Hypothalamus (tissue), 51 donors: ENCODE measurements at places on chromosomes 3 and 15.

GRCh38 chr3:65497236-65497635, 541.5 kb downstream of the MAGI1 start:
- DNase-seq: no peak

GRCh38 chr3:98893740-98894139, 7.8 kb downstream of the DCBLD2 start:
- no peak for DNase-seq

DNA sequence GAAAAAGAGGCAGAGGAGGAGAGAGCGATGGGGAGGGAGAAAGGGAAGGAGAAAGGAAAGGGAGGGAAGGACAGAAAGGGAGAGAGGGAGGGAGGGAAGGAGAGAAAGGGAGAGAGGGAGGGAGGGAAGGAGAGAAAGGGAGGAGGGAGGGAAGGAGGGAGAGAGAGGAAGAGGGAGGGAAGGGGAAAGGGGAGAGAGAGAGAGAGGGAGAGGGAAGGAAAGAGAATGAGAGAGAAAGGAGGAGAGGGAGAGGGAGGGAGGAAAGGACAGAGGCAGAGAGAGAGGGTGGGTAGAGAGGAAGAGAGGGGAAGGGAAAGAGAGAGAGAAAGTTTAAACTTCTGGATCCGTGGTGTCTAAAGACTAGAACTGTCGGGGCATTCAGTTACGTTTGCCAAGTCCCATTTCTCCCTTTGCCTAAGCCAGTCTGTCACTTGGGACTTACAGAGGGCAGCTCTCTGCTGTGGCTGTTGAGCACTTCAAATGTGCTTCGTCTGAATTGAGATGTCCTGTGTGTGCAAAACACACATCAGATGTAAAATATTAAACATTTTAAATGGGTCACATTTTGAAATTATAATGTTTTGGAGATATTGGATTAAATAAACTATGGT, 62.6 kb downstream of the PLXNA1 start:
- no peak for DNase-seq

GRCh38 chr3:155302481-155302880, 9.0 kb upstream of the STRIT1 start:
- no peak for DNase-seq

DNA sequence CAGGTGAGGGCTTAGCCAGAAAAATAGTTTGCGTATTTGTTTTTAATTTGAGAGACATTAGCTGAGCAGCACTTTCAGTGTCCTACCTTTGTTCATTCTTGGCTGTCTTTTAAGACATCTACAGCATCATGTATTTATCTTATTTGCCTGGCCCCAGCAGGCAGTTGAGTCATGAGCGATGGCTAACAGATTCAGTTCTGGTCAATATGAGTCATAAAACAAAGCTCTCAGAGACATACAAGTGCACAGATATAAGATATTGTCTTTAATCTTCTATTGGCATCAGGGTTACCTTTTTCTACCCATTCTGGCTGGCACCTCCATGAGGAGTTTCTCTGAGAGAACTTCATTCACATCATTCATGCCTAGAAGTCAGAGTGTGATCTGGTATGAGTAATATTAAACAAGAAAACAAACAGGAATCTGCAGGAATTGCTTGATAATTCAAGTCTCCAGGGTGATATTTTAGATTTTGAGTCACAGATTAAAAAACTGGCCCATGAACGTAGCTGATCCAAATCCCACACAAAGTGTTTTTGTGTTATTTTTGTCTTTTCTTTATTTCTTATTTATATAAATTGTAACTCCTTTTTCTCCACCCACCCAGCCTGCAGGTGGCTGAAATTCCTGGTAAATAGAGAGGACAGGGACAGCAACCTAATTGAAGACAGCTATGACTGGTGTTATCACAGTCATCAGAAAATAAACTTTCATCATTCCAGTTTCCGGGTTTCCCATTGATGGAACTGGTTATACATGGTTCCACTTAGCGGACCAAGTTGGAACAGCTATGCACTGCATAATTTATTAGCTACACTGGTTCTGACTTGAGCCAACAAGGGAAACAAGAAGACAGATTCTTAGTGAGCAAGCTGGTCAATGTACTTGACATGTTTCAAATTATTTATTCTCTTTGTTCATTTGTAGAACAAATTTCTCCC, 47.3 kb downstream of the PLSCR2 start:
- DNase-seq: no peak

DNA sequence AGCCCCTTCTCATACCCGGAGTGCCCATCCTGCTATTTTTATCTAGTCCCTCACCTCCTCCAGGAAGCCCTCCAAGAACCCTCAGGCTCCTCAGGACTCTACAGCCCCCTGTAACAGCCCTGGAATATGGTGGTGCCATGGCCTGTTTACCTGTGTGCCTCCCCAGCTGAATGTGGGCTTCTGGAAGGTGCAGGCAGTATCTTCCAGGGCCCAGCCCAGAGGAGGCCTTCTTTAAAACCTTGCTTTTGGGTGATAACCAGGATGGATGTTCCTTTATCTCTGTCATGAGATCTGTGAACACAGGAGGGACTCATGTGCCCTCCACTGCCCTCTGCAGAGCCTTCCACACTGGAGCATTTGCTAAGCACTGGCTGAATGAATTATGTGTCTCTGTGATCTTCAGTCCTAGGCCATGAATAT, 36.7 kb upstream of the MRPS22 start:
- DNase-seq: no peak

- DNase-seq: no peak
These were observed 38.2 kb downstream of the RASA2 start for GRCh38 chr3:141524988-141525387.

GRCh38 chr3:173395073-173395411, 2.5 kb upstream of the NLGN1 start:
- no peak for DNase-seq

DNA sequence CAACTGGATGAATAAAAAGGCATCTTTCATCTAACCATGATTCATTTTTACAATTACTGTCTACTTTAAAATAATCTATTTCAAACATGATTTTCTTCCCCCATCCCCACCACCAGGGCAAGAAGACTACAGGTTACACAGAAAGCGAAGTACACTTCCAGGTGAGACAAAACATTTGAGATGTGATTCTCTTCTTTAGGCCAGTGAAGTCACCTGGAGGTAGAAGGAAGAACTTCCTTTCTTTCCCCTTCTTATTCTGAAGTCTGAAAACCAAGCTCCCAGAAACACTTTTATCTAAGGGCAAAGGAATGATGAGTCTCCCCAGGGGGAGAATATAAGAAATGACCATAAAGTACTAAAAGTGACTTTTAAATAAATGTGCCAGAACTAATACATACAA, 36.7 kb downstream of the SHQ1 start:
- no peak for DNase-seq

DNA sequence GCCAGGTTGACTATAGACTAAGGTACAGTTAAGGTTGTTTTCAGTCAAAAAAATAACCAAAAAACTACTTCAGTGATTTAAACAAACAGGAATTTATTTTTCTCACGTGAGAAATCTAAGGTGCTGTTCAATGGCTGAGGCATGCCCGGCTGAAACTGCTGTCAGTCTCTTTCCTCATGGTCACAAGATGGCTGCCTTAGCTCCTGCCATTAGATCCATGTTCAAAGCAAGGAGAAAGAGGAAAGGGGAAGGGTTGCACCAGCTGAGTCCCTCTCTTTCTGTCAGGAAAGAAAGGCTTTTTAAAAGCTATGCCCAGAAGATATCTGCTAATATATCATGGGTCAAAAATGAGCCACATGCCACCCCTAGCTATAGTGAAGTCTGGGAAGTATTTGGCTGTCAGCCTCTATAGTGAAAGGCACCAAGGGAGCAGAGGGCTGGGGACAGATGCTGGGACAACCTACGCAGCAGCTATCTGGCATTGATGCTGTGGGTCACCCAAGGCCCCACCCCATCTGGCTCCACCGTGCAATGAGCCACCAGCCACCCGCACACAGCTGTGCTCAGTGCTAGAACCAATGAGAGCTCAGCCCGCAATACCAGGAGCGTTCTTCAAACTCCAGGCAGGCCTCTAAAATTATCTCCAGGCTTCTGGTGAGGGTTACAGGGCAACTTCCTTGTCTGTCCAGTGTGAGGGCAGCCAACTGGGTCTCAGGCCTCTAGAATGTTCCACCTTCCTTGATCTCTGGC, 64.7 kb upstream of the GATA2 start:
- no peak for DNase-seq

DNA sequence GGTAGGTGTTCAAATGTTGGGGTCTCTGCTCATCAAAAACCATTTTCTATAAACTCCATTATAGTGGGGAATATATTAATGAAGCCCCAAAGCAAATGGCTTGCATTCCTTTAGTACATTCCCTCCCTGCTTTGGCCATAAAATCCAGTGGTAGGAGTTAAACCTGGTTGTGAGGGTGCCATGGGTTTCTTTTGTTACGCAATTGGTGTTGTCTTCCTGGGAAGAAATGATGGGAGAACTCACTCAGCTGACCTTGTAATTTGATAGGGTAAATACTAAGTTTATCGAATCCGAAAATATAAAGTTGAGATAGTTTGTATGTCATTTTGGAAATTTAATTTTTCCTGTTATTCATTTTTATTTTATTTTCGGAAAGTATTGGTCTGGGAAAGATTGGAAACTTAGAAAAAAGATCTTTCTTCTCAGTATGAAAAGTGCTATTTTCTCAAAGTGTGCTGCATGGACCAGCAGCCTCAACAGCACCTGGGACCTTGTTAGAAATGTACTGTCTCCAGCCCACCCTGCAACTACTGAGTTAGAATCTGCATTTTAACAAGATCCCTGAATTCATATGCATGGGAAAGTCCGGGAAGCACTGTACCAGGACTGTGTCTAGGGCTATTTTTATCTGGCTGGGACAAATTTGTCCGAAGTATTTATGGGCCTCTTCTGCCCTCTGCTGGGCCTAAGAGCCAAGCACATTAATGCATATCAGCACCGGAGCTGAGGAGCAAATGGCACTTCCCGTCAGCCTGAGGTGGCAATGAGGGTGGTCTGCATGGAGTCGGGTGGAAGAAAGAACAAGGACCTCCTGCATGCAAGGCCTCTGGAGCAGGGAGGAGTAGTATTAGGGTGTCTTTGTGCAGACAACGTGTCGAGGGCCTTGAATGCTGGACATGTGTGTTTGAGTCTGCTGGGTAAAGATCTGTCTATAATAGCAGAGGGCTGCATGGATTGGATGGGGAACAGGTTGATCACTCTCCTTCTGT, 54.7 kb downstream of the FAM81A start:
- DNase-seq: peak; percentile 42

GRCh38 chr15:96416934-96417759, 86.6 kb downstream of the NR2F2 start:
- no peak for DNase-seq

DNA sequence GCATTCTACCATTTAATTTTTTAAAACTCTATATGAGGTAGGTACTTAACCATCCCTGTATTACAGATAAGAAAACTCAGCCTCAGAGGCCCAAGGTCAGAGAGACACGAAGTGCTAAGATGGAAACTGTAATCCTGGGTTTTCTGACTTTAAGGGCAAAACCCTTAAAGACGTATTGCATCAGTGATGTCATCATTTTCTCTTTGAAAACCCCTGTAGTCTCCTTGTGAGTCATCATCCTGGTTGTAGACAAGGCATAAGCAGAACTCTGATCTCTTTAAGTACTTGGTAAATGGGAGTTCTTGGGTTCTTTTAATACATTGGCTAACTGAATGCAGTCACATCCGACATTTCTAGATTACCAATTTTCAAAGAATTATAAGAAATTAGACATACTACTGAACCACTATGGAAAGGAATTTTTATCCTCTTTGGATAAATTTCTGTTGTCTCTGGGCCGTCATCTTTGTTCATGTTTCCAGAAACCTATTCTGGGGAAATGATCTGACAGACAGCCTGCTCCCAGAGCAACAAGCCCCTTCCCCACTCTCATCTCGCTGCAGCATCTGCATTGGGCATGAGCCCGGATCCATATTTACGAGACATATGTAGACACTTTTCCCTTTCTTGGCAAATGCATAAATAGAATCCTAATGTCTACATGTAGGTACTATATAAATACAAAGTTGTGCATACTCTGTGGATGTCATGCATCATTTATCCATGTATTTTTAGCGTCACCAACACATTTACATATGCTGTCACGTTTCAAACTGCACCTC, 48.7 kb upstream of the MDFIC2 start:
- DNase-seq: no peak

DNA sequence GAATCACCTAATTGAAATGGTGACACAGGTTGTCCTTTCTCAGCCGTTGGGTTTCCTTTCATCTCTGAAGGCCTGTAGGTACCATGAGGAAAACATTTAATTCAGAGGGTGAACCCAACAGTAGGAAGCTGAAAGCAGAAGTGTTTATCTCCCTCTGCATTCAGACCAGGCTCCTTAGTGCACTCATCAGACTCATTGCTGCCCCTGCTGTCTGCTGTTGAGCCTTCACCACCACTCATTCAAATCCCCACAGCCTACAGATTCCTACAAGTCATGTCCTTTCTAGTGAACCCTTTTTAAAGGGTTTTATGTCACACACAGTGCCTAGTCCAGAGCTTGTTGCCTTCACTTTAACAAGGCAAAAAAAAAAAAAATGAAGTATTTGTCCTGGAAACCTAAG, 13.4 kb downstream of the WDR48 start:
- DNase-seq: no peak

- no peak for DNase-seq
These were observed 32.3 kb downstream of the CMTM6 start for GRCh38 chr3:32470362-32470761.

DNA sequence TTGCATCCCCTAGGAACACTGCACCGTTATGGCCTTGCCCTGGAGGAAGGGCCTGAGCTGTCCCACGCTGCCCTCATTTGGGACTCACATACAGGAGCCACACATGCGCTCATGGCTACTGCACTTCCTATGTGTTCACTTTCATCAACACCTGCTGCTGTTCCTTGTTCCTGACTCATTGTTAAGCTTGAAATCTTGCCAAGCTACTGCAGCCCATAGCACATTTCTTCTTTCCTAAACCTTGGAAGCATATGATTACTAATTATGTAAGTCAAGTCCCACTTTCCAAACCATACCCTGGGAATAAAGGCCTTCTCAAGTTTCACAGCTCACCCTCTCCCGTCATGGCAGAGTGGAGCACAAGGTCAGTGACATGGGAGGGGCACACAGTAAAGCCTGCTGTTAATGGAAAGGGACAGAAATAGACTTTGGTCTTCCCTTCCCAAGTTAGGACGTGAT, 307.9 kb downstream of the CLSTN2 start:
- DNase-seq: no peak

GRCh38 chr3:139317660-139318430, 26.0 kb upstream of the MRPS22 start:
- no peak for DNase-seq
